ENCODE measurements at places on chromosomes 7 and 10. TPM values are rescaled to one million over a fixed set of nuclear protein-coding genes. Genes with fewer than 3 reads are reported as not detected.

DNA sequence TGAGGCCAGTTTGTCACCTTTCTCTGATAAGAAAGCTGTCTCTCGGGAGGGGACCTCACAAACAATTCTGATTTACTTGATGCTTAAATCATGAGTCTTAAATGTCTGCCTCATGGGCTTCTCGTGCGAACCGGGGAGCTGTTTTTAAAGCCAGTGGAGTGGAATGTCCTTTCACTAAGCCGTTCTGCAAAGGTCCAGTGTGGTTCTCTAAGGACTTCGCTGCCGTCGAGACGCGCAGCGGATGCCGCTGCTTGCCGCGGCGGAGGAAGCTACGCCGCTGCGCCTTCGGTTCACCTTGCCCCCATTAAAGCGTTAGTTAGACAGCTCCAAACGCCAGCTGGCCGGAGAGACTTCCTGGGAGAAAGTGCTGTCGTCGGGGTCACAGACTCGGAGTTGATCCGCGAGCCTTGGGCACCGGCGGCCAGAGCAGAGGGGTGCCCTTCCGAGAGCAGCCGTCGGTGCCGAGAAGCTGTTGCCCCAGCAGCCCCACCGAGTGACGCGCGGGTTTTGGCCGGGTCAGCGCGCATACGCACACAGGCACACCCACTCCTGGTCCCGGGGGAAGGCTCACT lies 1.3 kb upstream of the HMX3 start:
- no peak for DNase-seq
- peaks cover 84% of the 10 kb centered on the region for H3K27me3 ChIP-seq
- peaks cover 63% of the 10 kb centered on the region for H3K4me1 ChIP-seq

The FAM20C gene
- 72.9 TPM for total RNA-seq

GRCh38 chr7:63071920-63072319 lies 926.7 kb upstream of the ZNF722 start:
- H3K27me3 ChIP-seq: no peaks in the 10 kb centered on the region
- no peak overlapping the region for H3K27ac ChIP-seq
- no peaks in the 10 kb centered on the region for H3K36me3 ChIP-seq
- no peaks in the 10 kb centered on the region for H3K4me1 ChIP-seq
- peak; percentile 62 for DNase-seq
- H3K4me3 ChIP-seq: no peak overlapping the region

The GIMAP6 gene
- 45.9 TPM for total RNA-seq

The ANKRD1 gene
- not detected for total RNA-seq

The ZNF775 gene
- 12.5 TPM for total RNA-seq

Data from esophagus muscularis mucosa (tissue), 4 donors.